ENCODE measurements at places on chromosomes 1 and 21.
A peak's percentile ranks its signal among the peaks of the same experiment; 100 is the strongest.

- DNase-seq = no peak
Observed at GRCh38 chr1:49102752-49103151, 326.1 kb upstream of the BEND5 start.

DNA sequence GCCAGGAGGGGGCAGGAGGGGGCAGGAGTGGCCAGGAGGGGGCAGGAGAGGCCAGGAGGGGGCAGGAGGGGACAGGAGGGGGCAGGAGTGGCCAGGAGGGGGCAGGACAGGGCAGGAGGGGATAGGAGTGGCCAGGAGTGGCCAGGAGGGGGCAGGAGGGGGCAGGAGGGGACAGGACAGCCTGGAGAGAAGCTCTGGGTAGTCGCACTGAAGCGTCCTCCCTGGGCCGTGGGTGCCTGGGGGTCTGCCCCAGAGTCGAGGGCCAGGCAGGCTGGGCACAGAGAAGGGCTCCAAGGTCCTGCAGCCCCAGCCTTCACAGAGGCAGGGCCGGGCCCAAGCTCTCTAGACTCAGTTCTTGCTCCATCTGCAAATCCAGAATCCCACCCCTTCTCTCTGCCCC lies 22.9 kb downstream of the MEGF6 start:
- DNase-seq = no peak

GRCh38 chr1:109482791-109483671 lies 674 bp upstream of the ATXN7L2 start:
- no peak for DNase-seq

DNA sequence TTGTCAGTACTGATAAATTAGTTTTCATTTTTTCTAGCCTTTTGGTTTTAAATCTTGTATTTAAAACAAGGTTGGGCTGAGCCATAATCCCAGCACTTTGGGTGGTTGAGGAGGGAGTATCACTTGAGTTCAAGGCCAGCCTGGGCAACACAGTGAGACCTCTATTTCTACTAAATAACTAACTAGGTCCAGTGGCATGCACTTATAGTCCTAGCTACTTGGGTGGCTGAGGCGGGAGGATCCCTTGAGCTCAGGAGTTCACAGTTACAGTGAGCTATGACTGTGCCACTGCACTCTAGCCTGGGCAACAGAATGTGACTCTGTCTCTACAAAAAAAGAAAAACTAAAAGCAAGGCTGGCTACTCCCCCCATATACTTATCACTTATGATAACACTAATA lies 21.5 kb upstream of the TTC39A start:
- no peak for DNase-seq

DNA sequence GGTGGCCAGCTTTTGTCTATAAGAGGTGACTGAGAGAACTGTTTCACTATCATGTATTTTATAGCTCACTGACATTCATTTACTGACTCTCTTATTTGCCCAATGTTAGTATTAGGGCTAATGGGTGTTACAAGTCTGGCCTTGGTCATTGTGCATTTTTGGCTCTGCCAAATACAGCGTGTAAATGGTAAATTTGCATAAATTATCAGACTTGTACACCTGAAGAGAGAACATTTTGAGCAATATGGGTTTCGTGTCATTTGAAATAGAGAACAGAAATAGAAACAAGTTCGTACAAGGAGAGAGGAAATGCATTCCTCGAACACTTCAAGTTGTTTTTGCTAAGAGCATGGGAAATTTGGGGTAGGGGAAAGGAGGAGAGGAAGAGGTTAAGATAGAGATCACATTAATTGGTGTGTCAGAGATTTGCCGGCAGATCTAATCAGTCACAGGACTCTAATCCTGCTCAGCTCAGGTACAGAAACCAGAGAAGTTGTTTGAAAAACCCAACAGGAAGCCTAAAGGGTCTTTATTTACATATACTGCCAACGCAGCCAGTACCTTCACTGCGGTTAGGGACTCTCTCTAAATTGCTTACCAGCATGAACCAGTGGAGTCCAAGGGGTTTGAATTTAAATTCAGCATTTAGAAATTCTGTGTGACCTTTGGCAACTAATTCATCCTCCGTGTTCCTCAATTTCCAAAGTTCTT lies 261.5 kb downstream of the GPATCH2 start:
- no peak for DNase-seq

GRCh38 chr1:53047737-53048736 lies 14.0 kb upstream of the PODN start:
- DNase-seq = no peak

DNA sequence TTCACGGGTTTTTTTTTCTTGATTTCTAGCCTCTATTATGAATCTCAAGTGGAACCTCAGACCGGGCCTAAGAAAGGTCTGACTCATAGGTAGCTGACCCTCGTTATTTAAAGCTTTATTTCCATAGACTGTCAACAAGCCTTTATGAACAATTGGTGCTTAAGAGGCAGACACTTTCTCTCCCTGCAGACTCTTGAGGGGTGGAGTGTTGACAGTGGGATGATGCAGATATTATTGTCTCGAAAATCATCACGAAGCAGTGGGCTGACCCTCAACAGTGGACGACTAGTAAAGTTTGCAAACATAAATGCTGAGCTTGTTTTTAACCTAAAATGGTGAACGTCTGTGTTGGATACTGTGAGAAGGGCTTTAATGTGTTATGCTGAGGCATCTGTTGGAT lies 1.8 kb downstream of the SFT2D2 start:
- no peak for DNase-seq

GRCh38 chr1:54477153-54477561 lies 70.9 kb upstream of the ACOT11 start:
- DNase-seq = no peak

GRCh38 chr1:117631359-117632160 lies 25.7 kb downstream of the TENT5C start:
- DNase-seq = no peak

DNA sequence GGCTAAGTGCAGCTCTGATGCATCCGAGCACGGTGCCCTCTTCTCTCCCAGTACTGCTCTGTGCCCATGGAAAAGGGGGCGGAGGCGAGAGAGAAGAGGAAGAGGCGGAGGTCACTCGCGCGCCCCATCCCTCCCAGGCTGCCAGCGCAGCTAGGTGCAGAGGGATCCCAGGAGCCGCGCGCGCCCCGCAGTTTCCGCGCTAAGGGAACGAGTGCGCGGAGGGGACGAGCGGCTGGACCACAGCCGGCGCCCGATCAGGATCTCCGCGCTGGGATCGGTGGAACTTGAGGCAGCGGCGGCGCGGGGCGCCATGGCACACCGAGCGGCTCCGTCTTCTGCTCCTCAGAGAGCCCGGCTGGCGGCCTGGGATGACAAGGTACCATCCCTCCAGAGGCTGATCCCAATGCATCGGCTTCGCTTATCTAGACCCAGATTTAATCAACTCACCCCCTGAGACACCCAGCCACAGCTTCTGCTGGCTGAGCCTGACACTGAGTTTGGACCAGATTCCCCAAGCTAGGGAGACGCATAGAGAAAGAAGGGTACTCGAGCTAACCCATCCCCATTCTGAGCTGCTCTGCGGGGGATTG lies at the start of gene PTGFR:
Gene PTGFR (plus strand): TSS at position 114 of the 590 bp plus-strand sequence. CDS start 1,770 bp downstream, outside the sequence.
- DNase-seq = no peak

- peak; percentile 45 for DNase-seq
Observed at GRCh38 chr1:7885513-7886404, 32.9 kb upstream of the UTS2 start.

- DNase-seq = no peak
Observed at GRCh38 chr1:118871582-118872171, 116.5 kb downstream of the TBX15 start.

- DNase-seq = peak; percentile 53
Observed at GRCh38 chr1:98749152-98749756, 87.7 kb downstream of the SNX7 start.

- no peak for DNase-seq
Observed at GRCh38 chr21:15301736-15302135, 236.9 kb upstream of the NRIP1 start.

DNA sequence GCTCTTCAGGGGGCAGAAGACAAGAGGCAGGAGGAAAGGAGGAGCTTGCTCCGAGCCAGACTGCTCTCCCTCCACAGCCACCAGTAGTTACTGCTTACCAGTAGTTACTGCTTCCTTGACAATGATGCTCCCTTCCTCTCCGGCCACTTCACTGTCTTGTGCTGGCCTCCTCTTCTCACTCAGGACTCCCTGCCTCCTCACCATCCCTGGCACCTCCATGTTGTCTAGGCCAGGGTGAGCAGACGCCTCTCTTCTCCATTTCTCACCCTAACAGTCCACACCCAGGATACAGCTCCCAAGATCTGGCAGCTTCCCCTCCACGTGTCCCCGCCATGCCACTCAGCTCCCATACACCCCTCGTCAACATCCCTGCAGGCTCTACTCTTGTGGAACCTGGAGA lies 82.4 kb upstream of the TLR5 start:
- no peak for DNase-seq

DNA sequence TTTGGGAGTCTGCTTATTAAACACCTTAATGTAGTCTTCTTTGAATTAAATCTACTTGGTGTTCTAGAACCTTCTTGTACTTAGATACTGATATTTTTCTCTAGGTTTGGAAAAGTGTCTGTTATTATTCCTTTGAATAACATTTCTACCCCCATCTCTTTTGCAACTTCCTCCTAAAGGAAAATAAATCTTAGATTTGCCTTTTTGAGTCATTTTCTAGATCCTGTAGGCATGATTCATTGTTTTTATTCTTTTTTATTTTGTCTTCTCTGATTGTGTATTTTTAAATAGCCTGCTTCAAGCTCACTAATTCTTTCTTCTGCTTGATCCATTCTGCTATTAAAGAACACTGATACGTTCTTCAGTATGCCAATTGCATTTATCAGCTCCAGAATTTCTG lies 155.9 kb upstream of the NEGR1 start:
- DNase-seq = peak; percentile 27

DNA sequence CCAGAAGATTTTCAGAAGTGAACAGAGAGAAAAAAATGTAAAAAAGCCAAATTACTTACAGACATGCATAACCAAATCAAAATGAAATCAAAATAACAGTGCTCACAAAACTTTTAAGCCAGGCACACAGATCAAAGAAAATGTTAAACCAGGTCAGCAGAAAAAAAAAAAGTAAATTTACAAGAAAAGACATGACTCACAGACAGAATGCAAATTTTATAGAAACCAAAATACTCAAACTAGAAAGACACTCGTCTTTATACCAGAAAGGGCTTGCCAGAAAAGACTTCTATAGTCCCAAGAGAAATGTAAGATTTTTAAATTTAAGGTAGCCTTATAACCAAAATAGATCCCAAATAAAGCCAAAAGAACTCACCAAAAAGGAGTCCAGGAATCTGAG lies 86.5 kb upstream of the COG2 start:
- DNase-seq = no peak

- DNase-seq = peak; percentile 26
Observed at GRCh38 chr1:154851392-154852177, 18.5 kb downstream of the KCNN3 start.

GRCh38 chr1:59413327-59413720 lies 116.4 kb downstream of the FGGY start:
- DNase-seq = no peak

DNA sequence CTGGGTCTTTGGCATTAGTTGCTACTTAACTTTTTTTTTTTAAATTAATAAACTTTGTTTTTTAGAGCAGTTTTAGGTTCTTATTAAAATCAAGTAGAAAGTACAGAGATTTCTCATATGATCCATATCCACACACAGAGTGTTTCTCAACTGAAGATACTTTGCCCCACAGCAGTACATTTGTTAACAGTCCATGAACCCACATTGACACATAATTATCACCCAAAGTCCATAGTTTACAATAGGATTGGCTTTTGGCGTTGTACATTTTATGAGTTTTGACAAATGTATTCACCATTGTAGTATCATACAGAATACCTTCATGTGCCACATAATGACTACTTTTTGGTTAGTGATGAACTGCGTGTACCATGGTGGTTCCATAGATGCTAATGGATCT lies 106.8 kb downstream of the ADGRL2 start:
- DNase-seq = no peak

DNA sequence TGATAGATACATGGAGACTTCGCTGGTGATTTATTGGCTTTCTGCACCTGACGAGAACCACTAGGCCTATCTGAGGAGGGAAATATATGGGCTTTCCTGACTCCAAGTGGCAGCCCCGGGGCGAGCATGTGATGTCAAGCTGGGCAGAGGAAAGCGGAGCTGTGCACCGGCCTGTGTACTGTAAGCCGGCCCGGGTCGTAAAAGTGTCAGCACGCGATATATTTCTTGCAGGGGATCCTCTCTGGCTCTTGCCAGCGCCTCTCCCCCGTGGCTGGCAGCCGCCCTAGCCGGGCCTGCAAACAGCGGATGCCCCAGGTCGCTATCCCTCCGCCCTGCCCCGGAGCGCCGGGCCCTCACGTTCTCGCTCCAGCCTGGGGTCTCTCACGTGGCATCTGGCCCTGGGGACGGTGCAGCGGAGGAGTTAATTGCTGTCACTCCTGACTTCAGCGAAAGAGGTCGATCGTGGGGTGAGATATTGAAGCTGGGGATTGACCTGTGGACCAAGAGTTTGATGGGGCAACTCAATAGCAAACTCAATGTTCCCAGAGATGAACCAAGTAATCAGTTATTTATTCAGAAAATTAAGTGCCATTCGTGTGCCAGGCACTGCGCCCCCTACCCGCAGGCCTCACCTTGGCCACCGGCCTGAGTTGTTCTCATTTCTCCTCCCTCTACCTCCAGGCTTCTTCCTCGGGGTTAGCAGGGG lies 41.0 kb upstream of the HAO2 start:
- peak; percentile 6 for DNase-seq

GRCh38 chr1:61270107-61270506 lies 187.7 kb downstream of the NFIA start:
- DNase-seq = no peak

GRCh38 chr1:67525053-67525760 lies 95.0 kb upstream of the SERBP1 start:
- DNase-seq = no peak

Measured in suppressor macrophage treated with lipopolysaccharide for 1 hour (primary cell).